Osteoblast (primary cell): ENCODE measurements at places on chromosomes 1 and 21. TPM values are rescaled to one million over a fixed set of nuclear protein-coding genes. Genes with fewer than 3 reads are reported as not detected.

Gene SPRR2A
- total RNA-seq = not detected in 2 replicates

GRCh38 chr1:223759273-223759672 is 46.9 kb downstream of the CAPN2 start:
- no peak for DNase-seq

- peak; percentile 32 for DNase-seq
These were observed 26.7 kb upstream of the MYOCOS start for GRCh38 chr1:171595324-171595723.

GRCh38 chr21:26845066-26845758 is at the start of gene ADAMTS1:
Gene ADAMTS1, minus strand, starts transcription at chr21:26845409. Its CDS starts 455 bp downstream, at chr21:26844954.
- DNase-seq = peak; percentile 93

DNA sequence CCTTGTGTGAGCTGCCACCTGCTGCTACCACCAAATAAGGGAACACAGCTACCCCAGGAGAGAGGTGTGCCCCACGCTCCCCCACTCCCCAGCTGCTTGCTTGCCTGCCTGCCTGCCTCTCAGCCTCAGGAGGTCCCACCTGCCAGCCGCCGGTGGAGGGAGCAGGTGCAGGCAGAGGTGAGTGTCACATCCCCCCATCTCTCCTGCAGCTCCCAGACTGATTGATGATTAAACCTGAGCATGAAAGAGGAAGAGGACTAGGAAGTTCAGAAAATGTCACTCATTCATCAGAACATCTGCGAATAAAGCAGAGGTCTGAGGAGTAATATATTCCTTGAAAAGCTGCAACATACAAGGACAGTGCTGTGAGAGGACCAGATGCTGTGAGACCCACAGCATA is 58.6 kb upstream of the HIVEP3 start:
- DNase-seq = no peak
